Activated T-cell treated with anti-CD3 and anti-CD28 coated beads, Interleukin-2, amount 50 U/mL, for 72 hours (primary cell): ENCODE measurements at places on chromosomes 6 and 20. TPM values are rescaled to one million over a fixed set of nuclear protein-coding genes. Genes with fewer than 3 reads are reported as not detected.

DNA sequence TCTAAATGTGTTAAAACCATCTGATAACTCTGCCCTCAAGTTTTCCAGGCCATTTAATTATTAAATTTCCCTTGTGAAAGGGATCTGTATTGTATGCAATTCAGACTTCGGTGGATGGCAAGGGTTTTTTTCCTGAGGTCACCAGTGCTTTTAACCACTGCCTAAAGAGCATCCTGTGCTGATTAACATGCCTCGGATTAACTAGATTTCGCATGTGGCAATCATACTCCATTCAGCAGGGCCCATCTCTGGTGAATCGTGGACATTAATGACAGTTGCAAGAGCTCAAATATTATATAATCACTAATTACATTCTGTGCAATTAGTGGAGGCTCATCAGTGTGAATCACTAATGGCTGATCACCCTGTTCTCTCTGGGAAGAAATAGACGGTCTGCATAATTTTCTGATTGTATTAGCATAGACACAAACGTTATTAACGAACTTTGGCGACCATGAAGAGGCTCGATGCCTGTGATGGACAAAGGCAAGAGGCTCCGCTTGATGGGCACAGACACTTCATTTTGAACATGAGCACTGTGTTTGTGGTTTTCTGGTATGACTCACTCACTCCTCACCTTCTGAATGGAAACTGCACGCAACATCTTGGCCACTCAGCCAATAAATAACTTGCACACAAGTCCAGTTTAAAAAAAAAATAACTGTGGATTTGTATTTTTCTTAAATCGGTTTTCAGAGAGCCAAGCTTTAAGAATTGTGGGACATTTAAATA, 31.4 kb downstream of the LINC00237 start:
- H3K27me3 ChIP-seq: peaks cover 29% of the 10 kb centered on the region
- H3K36me3 ChIP-seq: no peaks in the 10 kb centered on the region
- H3K27ac ChIP-seq: no peak overlapping the region

BHLHE23 gene
- not detected for total RNA-seq

SEL1L2 gene
- total RNA-seq: not detected

MMP24 gene
- total RNA-seq: not detected

TCF15 gene
- total RNA-seq: not detected
